ENCODE measurements at places on chromosomes 1 and 21.

DNA sequence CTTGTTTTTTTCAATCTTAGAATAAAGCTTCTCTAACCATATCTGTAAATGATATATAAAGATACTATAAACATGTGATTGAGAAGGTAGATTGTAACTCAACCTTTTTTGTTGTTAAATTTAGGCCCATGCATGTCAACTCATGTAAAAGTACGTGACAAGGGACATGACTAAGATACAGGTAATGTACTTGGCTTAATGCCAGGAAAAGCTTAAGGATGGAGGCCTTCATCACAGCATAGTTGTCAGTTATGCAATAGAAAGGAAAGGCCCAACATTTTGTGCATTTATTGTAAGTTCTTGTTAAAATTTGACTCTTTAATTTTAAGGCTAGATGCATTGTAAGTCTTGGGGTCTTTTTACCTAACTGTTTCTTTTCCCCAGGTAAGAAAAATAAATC is 305.1 kb downstream of the LTN1 start:
- DNase-seq = no peak

GRCh38 chr1:38870996-38871395 is 2.2 kb downstream of the MYCBP start:
- no peak for DNase-seq

DNA sequence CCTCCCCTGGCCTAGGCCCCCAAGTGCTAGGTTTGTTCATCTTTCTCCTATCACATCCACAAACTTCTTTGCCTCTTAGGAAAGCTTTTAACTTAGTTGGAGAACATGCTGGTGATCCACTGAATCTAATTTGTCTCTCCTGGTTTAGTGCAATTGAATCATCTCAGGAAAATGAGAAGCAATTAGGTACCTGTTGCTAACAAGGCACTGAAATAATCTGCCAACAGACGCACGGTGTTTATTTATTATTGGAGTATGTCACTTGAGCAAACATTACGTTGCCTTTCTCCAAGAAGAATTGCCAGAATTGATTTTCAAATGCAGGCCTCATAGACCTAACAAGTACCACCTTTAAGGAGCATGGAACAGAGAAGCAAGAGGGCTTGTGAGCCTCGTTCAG is 309.4 kb downstream of the NFIA start:
- DNase-seq = no peak

- DNase-seq = no peak
Observed at GRCh38 chr1:236089046-236089773, 24.3 kb upstream of the NID1 start.

Measured in activated CD8-positive, alpha-beta memory T cell treated with anti-CD3 and anti-CD28 coated beads for 4 hours (primary cell).